ENCODE measurements at places on chromosomes 7 and 10.

- no peak for DNase-seq
Observed at GRCh38 chr10:97703398-97704067, 10.0 kb upstream of the MARVELD1 start.

DNA sequence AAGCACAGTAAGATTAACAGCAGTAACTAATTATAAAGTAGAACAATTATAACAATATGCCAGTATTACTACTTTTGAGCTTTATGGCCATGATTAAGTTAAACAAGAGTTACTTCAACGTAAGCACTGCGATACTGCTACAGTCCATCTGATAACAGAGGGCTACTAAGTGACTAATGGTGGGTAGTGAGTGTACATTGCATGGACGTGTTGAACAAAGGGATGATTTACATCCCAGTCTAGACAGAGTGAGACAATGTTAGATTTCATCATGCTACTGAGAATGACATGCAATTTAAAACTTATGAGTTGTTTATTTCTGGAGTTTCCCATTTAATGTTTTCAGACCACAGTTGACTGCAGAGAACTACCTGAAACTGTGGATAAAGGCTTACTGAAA, 45.6 kb downstream of the TPST1 start:
- peak; percentile 89 for DNase-seq

GRCh38 chr10:653991-654646, 35.3 kb downstream of the DIP2C start:
- no peak for DNase-seq

DNA sequence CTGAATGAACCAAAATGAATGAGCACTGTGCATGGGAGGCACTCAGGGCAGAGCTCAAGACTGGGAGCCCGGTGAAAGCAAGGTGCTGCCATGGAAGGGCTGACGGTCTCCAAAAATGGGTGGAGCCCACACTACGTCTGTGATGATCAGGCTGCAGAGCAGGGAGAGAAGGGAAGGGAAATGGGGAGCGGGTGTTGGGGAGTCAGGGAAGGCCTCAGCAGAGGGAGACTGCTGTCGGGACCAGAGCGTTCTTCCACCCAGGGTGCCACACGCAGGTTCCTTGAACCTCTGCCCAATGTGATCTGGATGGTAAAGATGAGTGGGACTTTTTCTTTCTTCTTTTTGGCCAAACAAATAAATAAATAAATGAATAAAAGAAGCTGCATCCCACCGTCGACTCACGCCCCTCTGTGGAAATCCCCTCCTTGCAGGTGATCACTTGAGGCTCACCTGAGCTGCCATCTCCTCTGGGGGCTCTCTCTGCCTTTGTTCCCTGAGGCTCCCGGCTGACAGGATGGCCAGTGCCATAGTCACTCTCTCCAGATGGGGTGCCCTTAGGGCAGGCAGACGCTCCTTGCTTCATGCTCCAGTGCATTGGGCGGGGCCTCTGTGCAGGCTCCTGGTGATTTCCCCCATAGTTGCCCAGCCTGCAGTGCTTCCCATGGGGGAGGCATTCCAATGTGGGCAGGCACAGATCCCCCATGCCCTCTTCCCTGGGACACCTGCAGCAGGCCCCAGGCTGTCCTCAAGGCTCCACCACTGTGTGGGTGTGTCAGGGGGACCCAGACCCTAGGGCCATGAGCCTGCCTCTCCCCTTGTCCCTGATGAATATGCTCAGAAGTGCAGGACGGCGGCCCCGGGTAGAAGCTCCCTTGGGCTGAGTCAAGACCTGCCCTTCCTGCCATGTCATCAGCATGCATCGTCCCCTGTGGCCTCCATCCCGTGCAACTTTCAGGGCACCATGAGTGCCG, 131.8 kb downstream of the PTPN20 start:
- peak; percentile 23 for DNase-seq

GRCh38 chr10:80452069-80452468, 2.0 kb upstream of the TSPAN14 start:
- no peak for DNase-seq

DNA sequence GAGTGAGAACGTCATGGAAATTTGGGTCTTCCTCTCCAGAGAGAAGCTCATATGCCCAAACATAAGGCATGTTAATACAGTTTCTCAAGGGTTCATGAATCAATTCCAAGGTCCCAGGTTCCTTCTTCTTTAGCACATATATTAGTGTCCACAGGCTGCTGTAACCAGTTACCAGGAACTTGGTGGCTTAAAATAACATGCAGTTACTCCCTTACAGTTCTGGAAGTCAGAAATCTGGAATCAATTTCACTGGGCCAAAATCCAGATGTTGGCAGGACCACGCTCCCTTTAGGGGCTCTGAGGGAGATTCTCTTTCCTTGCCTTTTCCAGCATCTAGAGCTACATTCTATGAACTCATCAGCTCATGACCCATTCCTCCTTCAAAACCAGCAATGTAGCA, 64.8 kb downstream of the MRC1 start:
- no peak for DNase-seq

DNA sequence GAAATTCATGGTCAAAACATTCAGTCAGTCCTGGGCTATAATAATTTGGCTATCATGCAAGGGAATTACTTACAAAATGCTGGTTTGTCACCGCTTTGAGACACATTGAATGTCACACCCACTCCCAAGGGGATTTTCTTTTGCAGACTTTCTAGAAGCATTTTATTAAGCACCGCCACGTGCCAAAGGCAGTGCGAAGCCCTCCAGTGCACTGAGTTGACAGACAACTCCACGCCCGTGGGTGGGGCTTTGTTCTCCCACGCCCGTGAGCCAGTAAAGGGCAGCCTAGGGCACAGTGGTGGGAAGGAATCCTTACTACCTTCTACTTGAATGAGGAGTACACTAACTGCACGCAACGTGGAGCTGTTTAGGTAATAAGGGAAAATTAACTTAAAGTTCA, 515.8 kb downstream of the KCNMA1 start:
- no peak for DNase-seq

GRCh38 chr10:124693801-124694416, 50.3 kb downstream of the FAM53B start:
- DNase-seq, result peak; percentile 29

DNA sequence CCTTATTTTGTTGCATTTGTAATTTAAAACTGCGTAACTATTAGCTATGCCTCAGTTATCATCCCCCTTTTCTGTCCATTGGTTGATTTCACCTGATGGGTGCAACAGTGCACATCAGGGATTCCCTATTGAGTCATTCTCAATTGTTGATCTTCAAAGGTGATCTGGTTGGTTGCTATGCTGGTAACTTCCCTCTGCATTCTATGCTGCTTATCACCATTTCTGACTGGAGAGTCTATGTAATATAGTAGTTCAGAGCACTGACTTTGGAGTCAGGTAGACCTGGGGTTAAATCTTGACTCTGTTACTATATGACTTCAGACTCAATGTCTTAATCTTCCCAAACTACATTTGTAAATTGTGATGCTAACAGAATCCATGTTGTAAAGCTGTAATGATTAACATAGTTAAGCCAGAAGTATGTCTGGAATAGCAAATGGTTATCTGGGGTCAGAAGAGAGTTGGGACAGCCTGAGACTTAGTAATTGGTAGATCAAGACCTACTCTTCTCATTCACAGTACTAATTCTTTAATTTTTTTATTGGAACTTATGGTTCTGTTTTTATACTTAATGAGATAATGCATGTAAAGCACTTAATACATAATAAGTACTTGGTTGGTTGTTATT, 38.1 kb downstream of the EXOC6 start:
- DNase-seq, result peak; percentile 79

- DNase-seq, result no peak
Observed at GRCh38 chr10:111142092-111142768, 65.4 kb downstream of the ADRA2A start.

- DNase-seq, result no peak
Observed at GRCh38 chr7:147982307-147982706, 608.3 kb upstream of the C7orf33 start.

DNA sequence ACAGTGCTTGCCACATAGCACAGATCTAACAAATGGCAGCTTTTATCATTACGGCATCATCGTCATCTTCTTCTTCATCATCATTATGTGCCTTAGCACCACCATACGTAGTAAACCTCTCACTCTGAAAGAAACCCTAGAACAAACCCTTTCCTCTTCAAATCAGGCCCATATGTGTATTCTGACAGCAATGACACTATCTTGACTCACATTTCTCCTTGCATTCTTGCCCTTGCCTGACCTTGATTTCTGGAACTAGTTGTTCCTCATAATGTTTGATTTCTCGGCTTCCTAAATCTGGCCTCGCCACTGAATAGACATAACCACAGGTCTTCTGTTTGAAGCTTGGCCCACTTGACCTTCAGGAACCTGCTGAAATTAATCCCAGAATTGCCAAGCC, 115.3 kb downstream of the DGKI start:
- DNase-seq, result no peak

DNA sequence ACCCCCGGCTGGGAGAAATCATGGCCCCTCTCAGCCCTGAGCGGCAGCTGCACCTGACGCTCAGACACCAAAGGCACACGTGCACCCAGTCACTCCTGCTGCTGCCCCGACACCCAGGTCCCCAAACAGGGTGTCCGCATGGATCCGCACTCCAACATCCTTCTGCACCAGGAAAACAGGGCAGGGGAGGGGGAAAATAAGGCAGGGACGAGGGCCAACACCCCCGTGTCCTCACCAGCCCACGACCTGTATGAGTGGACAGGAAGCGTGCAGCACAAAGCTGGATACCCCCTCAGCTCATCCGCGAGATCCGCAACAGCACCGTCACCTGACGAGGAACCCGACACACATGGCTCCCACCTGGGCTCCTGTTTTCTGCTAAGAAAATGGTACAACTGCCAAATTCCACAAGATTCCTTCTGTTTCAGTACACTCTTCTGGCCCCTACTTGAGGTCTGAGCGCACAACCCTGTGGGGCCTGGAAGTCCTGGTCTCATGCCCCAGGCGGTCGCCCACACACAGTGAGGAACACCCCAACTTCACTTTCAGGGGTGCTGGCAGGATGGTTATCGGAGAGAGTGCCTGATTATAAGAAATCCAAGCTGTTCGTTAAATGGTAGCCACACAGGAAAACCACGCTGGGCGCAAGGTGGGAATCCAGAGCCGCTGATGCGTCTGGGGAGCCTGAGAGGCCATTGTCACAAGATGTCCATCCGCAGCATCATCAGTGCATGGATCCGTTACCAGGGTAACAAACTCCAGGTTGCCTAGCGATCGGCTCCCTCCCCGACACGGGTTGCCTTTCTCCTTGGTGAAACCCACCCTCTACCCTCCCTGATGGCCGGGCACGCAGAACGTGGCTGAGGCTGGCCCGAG, 63.6 kb downstream of the ZRANB1 start:
- no peak for DNase-seq

DNA sequence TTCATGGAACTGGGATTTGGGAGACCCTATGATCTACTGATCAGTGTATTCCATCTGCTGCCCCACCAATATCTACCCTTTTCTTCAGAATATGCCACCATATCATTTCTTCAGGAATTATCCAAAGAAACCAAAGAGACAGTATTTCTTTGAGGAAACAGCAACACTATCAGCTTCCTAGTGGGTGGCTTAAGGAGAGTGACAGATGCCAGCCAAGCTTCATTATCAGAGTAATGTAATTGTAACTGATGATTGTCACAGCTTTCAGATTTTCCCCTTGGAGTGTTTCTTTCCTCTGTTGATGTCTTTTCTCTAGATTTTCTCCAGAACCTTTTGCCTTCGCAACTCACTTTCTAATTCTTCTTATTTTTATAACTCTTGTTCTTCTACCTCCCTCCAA, 934.4 kb upstream of the LRRN3 start:
- DNase-seq, result no peak

DNA sequence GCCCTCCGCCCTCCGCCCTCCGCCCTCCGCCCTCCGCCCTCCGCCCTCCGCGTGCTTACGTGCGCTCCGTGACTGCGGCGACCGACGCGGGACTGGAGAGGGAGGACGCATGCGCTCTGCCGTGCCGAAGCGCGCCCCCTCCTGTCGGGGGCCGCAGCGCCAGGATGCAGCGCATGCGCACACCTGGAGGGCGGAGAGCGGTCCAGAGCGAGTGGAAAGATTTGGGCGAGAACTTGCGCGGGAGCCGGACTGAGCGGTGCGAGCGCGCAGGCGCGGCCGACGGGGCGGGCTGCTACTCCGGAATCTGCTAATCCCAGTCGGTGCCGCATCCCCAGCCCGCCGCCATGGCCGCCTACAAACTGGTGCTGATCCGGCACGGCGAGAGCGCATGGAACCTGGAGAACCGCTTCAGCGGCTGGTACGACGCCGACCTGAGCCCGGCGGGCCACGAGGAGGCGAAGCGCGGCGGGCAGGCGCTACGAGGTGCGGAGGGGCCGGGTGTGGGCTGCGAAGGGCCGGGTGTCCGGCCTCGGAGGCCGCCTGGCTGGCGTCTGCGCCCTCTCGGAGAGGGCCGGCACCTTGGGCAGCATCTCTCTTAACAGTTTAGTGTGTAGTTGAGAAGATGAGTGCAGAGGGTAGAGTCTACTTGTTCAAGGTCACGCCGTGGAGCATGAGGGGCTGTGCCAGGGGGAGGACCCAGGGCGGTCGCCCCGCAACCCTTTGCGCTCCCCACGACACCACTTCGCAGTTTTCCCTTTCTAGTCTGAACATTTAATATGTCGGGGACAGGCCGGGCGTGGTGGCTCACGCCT, at the start of gene PGAM1:
PGAM1 (plus strand) TSS at position 228 of the 812 bp plus-strand sequence; CDS start at position 345, 117 bp downstream.
- peak; percentile 97 for DNase-seq

DNA sequence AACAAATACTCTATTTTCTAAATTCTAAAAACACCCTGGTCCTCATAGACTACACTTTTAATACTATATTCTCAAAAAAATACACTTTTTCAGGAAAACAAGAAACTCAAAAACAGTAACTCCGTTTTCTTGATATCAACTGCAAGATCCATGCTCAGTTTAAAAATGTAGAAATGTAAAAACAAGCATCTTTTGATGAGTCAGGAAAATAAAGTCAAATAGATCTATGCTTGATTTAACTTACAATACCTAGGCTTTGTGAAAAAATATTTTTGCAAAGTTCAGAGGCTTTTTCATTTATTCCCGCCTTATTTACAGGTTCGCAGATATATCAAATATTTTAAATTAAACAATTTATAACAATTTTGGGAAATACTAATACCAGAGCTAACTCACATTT, 33.6 kb downstream of the POT1 start:
- DNase-seq, result no peak

DNA sequence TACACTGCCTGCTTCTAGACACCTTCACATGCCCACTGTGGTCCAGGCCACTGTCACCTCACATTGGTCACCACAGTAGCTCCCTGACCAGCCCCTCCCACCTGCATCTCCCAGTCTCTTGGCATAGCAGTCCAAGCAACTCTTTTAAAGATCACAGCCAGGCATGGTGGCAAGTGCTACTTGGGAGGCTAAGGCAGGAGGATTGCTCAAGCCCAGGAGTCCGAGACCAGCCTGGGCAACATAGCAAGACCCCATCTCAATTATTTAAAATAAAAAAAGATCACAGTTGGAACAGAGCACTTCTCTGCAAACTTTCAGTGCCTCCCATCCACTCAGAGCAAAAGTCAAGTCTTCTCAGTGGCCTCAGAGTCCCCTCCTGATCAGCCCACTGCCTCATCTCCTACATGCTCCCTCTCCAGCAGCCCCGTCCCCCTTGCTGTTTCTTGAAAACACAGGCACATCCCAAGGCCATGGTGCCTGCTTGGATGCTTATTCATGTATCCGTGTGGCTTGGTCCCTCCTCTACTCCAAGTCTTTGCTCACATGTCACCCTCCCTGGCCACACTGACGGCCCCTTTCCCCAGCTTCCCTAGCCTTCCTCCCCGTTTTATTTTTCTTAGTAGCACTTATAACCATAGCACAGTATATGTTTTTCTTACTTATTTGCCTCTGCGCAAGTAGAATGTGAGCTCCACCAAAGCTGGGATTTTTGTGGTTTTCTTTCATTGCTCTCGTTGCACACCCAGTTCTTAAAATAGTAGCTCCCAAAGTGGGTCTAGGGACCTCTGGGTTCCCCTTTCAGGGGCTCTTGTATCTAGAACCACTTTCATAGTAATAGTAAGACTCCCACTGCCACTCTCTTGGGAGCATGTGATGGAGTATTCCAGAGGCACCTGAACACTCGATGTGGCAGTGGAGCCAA, 19.5 kb downstream of the TSPAN15 start:
- DNase-seq, result no peak

Measured in kidney tubule cell (primary cell).